ENCODE measurements at places on chromosomes 2 and 18. TPM values are rescaled to one million over a fixed set of nuclear protein-coding genes. Genes with fewer than 3 reads are reported as not detected.

Gene RNU2-63P
- 275 TPM for total RNA-seq

Gene MROH2A
- not detected for total RNA-seq

Gene LRRC30
- total RNA-seq, result not detected

Gene WDFY1
- 63.9 TPM for total RNA-seq

Gene RTP5
- not detected for total RNA-seq

Gene STPG4
- total RNA-seq, result 0.20 TPM

Gene REG1A
- not detected for total RNA-seq

Gene DYNAP
- total RNA-seq, result not detected

Gene SPATA3
- total RNA-seq, result not detected

Gene ANKRD30BL
- total RNA-seq, result not detected

Gene SERPINB12
- not detected for total RNA-seq

Gene ITGB6
- under 0.01 TPM for total RNA-seq

Gene DOK6
- total RNA-seq, result not detected

Gene BCL2
- 5.3 TPM for total RNA-seq

Gene CD8B2
- not detected for total RNA-seq

Data from subcutaneous preadipocyte (primary cell).